CD4-positive, CD25-positive, alpha-beta regulatory T cell (primary cell): ENCODE measurements at places on chromosomes 1 and 21.

GRCh38 chr1:53860967-53861411 is 22.9 kb upstream of the NDC1 start:
- peak; percentile 68 for DNase-seq

GRCh38 chr1:48688102-48688760 is 88.5 kb downstream of the BEND5 start:
- DNase-seq = peak; percentile 3

GRCh38 chr21:43721939-43722338 is 3.0 kb downstream of the PDXK start:
- no peak for DNase-seq

- no peak for DNase-seq
Measured at GRCh38 chr1:22330760-22331119, 120.9 kb upstream of the ZBTB40 start.

DNA sequence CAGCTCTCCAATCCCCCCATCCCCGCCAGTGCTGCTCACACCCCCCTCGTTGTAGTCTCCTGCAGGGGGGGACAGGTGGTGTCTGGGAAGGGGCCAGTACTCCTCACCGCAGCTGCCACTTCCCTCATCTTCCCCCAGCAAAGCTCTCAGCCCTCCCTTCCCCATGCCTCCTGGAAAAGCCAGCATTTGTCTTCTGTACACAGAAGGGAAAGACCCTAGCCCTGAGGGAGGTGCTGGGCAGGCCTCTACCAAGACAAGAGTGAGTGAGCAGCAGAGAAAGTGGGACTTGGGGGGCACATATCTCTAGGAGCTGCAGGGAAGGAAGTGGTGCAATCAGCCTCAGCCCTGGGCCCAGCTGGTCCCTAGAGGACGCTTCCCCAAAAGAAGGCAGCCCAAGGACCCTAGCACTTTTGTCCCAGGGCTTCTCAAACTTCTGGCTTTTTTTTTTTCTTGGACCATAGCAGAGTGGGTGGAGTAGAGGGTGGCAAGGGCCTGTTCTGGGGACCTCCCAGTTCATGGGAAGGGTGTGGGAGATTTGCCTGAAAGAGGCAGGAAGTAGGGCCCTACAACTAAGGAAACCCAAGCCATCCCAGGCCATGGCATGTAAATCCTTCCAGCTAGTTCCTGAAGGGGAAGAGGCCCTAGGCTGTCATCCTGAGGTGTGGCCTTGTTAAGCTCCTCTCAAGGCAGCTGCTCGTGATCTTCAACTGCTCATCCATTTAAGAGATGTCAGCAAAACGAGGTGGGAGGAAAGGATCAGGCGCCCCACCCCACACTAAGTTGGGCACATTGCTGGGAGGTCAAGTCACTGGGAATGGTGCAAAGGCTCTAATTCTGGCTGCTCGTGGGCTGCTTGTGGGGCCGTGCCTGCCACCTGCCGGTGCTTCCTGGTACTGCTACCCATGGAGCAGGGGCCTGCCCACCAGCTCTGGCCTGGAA is 12.6 kb downstream of the ZC3H12A start:
- peak; percentile 66 for DNase-seq

DNA sequence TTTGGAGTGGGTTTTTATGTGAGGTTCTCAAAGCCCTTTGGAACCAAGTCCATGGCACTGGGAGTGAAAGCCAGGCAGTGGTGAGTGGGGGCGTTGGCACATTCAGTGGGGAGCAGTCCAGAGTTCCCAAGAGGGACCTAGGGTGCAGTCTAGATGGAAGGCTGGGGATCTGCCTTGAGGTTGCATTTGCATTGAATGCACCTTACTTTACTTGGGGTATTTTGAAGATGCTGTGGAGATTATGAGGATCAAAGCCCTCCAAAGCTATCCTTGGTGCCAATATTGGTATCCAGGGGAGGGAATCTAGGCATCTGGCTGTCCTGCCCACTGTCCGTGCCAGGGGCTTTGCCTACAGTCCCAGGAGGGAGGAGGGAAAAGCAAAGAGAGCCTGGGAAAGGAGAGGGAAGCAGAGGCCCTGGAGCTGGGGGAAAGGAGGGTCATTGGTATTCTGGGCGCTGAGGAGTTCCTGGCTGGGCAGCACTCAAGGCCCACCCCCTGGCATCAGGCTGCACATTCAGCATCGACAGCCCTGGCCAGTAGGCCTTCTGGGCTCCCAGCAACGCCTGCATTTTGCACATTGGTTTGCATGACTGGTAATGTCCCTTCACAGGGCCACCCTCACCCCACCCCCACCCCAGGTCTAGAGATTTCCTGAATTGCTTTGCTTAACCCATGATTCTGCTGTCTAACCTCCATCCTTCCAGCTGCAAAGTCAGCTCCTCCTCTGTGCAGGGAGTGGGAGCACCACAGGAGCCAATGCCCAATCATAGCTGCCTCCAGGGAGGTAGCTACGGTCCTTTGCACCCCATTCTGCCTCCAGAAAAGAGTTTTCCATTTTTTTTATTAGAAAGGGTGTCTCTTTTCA is 843 bp upstream of the BCAN start:
- DNase-seq = no peak

GRCh38 chr1:232472485-232473041 is 157.4 kb downstream of the SIPA1L2 start:
- DNase-seq = no peak
